ENCODE measurements at places on chromosomes 5 and 9.

DNA sequence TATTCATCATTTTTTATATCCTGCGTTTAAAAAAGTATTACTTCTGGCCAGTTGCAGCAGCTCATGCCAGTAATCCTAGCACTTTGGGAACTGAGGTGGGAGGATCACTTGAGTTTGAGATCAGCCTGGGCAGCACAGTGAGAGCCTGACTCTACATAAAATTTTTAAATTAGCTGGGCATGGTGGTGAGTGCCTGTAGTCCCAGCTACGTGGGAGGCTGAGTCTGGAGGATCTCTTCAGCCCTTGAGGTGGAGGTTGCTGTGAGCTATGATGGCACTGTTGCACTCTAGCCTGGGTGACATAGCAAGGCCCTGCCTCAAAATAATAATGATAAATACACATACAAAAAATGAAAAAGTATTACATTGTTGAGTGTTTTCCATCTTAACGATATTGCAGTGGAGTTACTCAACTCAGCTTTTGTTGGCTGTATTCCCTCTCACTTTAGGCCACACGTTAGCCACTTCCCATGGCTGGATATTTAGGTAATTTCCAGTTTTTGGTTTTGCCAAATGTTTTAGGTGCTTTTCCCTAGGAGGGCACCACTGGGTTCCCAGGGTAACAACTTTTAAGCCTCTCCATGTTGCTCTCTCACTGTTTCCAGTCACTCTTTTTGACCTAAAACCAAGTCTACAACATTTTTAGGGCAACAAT, 20.6 kb downstream of the SHB start:
- no peak for DNase-seq

- no peak for DNase-seq
Observed at GRCh38 chr5:145922059-145922458, 14.3 kb upstream of the SH3RF2 start.

- DNase-seq: no peak
Observed at GRCh38 chr5:139912804-139913203, 117.2 kb downstream of the PSD2 start.

- DNase-seq: no peak
Observed at GRCh38 chr5:164179406-164179805, 674.0 kb downstream of the MAT2B start.
